Neural crest cell (in vitro differentiated cells): ENCODE measurements at places on chromosomes 7 and 10.

GRCh38 chr10:125482108-125482507 lies 200.9 kb downstream of the TEX36 start:
- no peak for DNase-seq

DNA sequence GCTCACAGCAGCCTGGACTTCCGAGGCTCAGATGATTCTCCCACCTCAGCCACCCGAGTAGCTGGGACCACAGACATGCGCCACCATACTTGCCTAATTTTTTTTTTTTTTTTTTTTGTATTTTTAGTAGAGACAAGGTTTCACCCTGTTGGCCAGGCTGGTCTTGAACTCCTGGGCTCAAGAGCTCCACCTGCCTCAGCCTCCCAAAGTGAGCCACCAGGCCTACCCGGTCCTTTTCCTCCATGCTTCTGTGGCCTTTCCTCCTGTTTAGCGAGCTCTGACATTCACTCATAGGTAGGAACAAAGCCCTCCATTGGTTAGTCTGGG lies 50.1 kb upstream of the SRPK2 start:
- no peak for DNase-seq

- DNase-seq: no peak
Observed at GRCh38 chr7:117270371-117270770, 52.5 kb downstream of the WNT2 start.

GRCh38 chr10:77510695-77511094 lies 126.9 kb downstream of the KCNMA1 start:
- DNase-seq: no peak

GRCh38 chr10:612696-613095 lies 76.8 kb downstream of the DIP2C start:
- no peak for DNase-seq

GRCh38 chr7:136956232-136956631 lies 87.8 kb downstream of the CHRM2 start:
- DNase-seq: no peak

DNA sequence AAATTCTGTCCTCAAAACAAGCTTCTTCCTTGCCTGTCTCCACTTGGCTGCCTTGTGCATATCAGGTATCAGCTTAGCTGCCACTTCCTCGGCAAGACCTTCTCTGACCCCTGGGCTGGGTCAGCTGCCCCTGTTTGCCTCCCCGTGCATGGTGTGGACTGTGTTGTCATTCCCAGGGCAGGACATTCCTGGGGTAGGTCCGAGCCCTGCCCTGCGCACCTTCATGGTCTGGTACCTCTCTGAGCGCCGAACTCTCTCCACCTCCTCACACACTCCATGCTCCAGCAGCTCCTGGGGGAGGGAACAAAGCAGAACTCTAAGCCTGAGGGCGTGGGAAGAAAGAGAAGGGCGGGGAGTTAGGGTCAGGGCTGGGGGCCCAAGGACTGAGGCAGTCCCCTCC lies 3.8 kb downstream of the POLM start:
- DNase-seq: no peak

- DNase-seq: no peak
Observed at GRCh38 chr7:99099499-99100077, 44.3 kb downstream of the SMURF1 start.

DNA sequence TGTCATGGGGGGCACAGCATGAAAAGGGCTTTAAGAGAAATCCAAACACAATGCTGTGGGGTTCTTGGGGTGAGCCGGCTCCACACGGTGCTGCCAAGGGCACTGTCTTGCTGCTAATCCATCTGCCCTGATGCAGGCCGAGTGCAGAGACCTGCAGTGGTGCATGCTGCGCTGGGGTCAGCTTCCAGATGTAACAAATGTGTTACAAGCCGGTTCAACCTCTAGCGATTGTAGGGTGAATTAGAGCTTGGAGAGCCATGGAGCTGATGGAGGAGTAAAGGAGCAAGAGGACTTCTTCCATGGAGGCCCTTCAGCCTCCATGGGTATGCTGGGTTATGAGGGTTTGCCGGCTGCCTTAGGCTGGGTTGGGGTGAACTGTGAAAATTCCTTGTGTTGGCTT lies 402.3 kb downstream of the TYW1 start:
- DNase-seq: no peak

DNA sequence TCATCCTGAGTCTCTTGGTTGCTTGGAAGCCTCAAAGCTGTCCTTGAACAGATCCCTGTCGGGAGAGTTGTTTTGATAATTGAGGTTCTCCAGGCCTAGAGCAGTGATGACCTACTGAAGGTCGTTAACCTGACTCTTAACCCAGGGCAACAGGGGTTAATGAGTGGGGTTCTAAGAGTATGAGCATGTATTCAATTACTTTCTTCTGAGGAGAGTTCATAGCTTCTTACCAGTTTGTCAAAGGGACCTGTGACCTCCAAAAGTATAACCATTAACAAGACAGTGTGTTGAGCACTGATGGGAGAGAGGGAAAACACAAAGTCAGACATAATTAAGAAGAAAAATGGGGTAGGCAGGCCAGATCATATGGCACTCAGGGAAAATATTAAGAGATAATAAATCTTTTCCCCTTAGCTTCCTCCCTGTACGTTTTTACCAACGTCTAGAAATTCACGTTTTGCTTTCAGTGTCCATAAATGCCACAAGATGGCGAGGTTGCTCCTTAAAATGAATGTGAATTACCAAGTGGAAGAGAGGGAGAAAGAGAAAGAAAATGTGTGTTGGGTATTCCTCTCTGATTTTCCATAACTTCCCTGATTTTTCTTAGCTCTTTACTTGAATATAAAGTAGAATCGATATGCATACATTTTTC lies 97.6 kb downstream of the SUGCT start:
- no peak for DNase-seq

- peak; percentile 24 for DNase-seq
Observed at GRCh38 chr7:140672382-140673062, at the start of gene ADCK2. Gene ADCK2, plus strand, starts transcription at chr7:140672945. Its CDS starts 386 bp downstream, at chr7:140673331.

DNA sequence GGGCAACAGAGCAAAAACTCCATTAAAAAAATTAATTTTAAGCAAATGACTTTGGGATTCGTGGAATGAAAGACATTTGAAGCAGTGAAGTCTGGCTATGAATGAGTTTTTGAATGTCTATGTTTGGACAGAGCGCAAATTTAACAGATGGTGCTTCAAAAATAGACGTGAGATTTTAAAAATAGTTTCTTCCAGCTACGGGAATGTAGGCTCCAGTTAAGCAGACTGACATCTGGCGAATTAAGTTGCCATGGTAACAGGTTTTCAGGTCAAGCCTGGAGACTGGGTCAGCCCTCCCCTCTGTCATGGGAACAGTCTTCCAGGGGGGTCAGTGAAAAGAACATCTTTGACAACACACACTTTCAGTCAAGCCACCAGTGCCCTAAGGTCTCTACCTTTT lies 62.0 kb downstream of the MYOF start:
- no peak for DNase-seq

DNA sequence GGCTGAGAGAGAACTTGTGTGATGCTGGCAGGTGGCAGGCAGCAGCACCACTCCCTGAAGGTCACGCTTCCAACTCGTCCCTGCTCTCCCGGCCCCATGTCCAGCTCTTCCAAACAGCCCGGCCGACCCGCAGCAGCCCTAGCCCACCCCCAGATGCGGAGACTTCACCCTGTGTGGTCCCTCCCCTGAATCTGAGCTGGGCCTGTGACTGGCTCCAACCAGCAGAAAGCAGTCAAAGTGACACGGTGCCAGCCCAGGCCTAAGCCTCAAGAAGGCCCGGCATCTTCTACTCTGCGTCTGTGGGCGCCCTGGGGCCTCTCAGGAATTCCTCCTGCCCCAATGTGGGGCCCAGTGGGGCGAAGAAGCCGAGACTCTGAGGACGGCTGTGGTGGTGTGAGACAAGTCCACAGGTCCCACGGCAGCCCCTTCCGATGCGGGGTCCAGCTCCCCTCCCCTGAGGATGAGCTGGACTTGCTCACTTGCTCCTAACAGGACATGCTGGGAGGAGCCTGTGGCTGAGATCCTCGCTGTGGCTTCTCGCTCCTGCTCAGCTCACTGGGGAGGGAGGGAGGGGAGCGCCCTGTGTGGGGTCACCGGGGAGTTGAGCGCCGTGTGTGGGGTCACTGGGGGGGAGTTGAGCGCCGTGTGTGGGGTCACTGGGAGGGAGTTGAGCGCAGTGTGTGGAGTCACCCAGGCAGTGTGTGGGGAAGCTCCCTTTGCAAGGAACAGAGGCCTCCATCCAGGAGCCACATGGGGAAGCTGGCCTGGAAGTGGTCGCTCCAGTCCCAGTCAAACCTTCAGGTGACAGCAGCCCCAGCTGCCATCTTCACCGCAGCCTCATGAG lies 9.5 kb downstream of the STK32C start:
- DNase-seq: no peak

DNA sequence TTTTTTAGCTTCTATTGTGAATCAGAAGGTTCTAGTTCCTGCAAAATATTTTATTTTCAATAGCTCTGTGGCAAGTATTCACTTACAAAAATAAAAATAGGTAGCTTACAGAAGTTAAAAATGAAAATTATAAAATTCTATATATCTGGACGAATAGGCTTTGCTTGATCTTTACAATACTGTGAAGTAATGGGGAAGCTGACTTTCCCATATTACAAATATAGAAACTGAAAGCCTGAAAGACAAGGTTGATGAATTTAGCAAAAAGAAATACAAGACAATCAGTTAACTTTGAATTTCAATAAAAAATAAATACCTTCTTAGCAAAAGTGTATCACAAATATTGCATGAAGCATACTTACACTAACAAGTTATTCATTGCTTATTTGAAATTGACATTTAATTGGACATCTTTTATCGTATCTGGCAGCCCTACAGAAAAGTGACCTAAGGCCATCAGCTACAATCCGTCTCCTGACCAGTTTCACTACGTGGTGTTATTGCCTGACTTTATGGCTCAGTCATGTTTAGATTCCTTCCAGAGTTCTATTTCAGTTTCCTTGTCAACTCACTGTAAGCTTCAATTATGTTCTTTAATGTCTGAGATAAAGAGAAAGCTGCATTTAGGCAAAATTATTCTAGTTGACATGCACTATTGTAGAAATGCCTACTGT lies 310.5 kb upstream of the HGF start:
- DNase-seq: no peak

DNA sequence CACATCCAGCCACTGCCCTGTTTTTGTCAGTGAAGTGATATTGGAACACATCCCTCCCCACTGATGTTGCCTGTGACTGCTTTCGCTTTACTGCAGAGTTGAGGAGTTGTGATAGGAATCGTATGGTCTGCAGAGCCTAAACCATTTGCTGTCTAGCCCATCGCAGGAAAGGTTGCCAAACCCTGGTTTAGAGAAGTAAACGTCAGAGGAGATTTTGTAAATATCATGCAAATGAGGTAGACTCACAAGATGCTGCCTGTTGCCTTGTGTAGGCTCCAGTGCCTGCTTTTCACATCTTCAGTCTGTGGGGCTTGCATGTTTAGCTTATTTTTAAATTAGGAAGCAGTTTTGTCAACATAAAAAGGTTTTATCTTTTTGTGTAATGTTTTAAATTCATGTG lies 107.1 kb downstream of the TRRAP start:
- DNase-seq: no peak

DNA sequence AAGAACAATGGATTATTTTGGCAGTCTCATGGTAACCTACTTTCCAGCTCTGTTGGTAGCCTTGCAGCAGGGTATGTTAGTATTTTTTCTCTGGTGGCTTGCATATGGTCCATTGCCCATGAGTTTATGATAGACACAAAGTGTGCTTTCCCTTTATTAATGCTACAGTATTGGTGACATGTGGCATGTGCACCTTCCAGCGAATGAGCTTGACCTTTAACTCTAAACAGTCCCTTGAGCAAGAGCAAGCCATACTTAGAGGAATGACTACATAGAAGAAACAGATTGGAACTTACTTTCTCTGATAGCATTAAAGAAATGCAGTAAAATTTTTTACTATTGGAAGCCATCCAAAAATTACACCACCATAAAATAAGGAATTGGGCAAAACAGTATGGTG lies 73.9 kb downstream of the VTI1A start:
- DNase-seq: no peak

DNA sequence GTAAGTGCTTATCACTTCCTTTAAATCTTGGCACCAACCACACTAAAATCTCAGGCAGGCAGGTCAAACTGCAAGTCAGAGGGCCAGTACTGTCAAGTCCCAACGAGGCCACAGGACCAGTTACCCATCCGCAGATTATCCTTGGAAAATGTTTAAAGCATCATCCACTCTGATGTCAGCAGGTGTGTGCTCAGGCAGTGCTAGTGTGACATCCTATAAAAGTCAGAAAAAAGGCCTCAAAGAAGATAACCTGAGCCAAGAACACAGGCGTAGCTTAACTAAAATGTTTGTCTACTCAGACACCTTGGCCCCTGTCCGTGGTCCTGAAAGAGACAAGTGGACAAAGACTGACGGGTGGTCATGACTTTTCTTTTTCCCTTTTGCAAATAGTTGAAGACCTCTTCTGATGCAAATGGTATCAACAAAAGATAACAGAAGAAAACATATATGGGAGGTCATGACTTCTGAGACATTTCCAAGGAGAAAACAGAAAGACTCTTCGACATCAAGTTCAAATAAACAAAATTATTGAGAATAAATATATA lies 309.3 kb downstream of the KCNMA1 start:
- peak; percentile 51 for DNase-seq

GRCh38 chr7:75861636-75862035 lies 17.2 kb upstream of the RHBDD2 start:
- no peak for DNase-seq

DNA sequence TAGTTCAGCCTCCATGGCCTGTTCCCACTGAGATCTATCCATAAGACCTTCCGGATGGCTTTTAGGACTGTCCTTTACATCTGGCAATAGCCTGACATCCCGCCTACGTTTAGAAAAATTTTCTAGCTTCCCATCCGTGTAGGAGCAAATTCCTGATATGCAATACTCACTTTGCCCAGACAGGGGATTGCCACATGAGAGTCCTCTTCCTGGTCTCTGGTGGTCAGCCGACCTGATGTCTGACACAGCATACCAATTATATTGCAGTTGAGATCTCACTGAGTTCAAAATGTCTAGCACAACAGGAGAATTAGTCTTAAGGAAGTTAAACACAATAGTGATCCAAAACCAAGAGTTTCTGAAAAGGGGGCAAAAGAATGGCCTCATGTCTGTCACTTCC lies 9.4 kb upstream of the ETV1 start:
- DNase-seq: no peak

DNA sequence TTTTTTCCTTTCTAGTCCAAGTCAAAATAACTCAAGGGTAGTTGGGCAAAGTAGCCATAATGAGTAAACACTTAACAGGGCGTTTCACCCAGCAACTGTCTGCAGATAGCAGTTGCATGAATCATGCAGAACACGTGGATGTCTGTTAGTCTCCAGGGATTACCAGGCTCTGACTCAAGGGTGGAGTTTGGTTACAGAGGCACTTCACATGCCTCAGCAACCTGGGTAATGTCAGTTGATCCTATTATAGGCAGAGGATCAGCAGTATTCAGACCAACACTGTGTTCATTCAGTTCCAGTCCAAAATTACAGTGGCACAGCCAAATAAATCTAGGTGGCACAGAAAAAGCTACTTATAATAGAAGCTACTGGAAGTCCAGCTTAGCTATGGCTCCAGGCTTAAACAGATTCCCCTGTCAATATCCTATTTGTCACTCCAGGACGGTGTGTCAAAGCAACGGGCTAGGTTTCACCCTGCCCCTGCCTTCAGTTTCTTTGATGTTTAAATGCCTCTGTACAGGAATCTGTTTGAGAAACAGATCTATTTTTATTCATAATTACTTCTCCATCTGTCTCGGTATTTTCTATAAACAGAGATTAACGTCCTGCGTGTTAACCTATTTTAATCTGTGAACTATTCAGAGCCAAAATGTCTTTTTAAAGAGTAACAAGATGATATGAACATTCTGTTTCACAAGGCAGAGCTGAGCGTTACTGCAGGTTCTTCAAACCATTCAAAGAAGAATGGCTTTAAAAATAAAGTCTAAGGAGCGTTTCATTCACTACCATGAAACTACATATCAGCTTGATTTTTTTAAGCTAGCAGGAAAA lies 162.6 kb upstream of the AKR1E2 start:
- no peak for DNase-seq
